Karpas-422 (cell line): ENCODE measurements at places on chromosomes 12 and 14.

DNA sequence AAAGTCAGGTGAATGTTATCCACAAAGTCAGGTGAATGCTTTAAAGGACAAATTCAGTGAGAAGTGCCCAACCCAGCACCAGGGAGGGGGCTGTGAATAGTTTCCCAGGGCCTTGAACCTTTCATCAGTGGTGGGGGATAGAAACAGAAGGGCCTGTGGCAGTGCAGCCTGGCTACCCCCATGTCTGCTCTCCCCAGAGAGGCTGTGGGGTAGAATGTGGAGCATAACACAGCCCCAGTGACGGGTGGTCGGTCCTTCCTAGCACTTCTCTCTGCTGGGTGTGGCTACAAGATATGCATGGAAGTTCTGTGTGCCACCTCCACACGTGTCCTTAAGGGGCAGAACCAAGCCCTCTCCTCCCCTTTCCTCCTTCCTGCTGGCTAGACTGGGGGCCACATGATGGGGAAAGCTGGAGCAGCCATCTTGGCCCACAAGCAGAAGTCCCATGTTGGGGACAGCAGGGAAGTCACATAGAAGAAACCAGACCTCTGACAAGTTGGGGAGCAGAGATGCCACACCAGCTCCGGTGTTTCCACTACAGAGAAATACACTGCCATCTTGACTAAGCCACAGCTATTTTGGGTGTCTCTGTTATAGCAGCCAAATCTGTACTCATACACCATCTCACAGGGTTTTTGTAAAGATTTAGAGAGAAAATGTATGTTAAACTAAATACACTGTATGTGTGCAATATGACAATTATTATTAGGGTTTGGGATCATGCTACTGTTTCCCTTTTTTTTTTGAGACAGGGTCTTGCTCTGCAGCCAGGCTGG lies 17.0 kb downstream of the RITA1 start:
- H3K4me3 ChIP-seq = no peak overlapping the region
- H3K4me1 ChIP-seq = peaks cover 4% of the 10 kb centered on the region
- H3K27ac ChIP-seq = no peak overlapping the region
- no peaks in the 10 kb centered on the region for H3K36me3 ChIP-seq

DNA sequence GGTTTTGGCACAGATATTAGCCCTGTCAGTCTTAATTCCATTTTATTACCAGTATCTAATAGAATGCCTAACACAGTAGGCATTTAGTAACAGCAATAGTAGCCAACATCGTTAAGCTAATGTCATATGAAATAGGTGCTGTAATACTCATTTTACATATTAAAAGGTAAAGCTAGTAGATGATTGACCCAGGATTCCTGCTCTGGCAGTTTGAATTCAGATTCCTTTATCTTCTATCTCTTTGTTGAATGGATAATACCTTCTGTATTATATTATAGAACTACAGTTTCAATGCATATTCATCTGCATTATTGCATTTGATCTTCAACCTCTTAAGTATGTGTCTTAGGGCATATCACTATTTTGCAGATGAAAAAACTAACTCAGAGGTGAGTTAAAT lies 2.9 kb downstream of the ATL1 start:
- no peak for DNase-seq
- peaks cover 18% of the 10 kb centered on the region for H3K4me1 ChIP-seq
- peaks cover 6% of the 10 kb centered on the region; the same call in 1 of the 2 replicates for H3K27me3 ChIP-seq
- H3K27ac ChIP-seq = no peak overlapping the region
- no peaks in the 10 kb centered on the region for H3K36me3 ChIP-seq
- H3K4me3 ChIP-seq = no peak overlapping the region

GRCh38 chr12:29879606-29880308 lies 96.0 kb upstream of the TMTC1 start:
- no peaks in the 10 kb centered on the region for H3K27me3 ChIP-seq
- no peaks in the 10 kb centered on the region for H3K36me3 ChIP-seq
- H3K4me1 ChIP-seq = no peaks in the 10 kb centered on the region

- H3K27me3 ChIP-seq = no peaks in the 10 kb centered on the region
- DNase-seq = no peak
- H3K27ac ChIP-seq = no peak overlapping the region
- H3K4me3 ChIP-seq = no peak overlapping the region
- no peaks in the 10 kb centered on the region for H3K4me1 ChIP-seq
Observed at GRCh38 chr14:50717811-50718210, 49.7 kb upstream of the SAV1 start.

GRCh38 chr14:96256407-96256806 lies 397 bp downstream of the BDKRB1 start:
- no peak overlapping the region for H3K4me3 ChIP-seq
- no peak overlapping the region for H3K27ac ChIP-seq
- DNase-seq = no peak
- no peaks in the 10 kb centered on the region for H3K36me3 ChIP-seq
- no peaks in the 10 kb centered on the region for H3K27me3 ChIP-seq

- no peak overlapping the region for H3K4me3 ChIP-seq
- H3K27me3 ChIP-seq = no peaks in the 10 kb centered on the region
- no peaks in the 10 kb centered on the region for H3K4me1 ChIP-seq
Observed at GRCh38 chr14:74663884-74664283, 49.0 kb downstream of the AREL1 start.

- H3K27ac ChIP-seq = no peak overlapping the region
- no peak for DNase-seq
- no peak overlapping the region for H3K4me3 ChIP-seq
Observed at GRCh38 chr12:76284816-76285750, 63.1 kb downstream of the BBS10 start.
